Dermis microvascular lymphatic vessel endothelial cell (primary cell): ENCODE measurements at places on chromosomes 7 and 10.

GRCh38 chr10:35643151-35644049 is 1.3 kb upstream of the FZD8 start:
- peak; percentile 69 for DNase-seq

GRCh38 chr7:49670991-49671390 is 102.4 kb upstream of the VWC2 start:
- no peak for DNase-seq

DNA sequence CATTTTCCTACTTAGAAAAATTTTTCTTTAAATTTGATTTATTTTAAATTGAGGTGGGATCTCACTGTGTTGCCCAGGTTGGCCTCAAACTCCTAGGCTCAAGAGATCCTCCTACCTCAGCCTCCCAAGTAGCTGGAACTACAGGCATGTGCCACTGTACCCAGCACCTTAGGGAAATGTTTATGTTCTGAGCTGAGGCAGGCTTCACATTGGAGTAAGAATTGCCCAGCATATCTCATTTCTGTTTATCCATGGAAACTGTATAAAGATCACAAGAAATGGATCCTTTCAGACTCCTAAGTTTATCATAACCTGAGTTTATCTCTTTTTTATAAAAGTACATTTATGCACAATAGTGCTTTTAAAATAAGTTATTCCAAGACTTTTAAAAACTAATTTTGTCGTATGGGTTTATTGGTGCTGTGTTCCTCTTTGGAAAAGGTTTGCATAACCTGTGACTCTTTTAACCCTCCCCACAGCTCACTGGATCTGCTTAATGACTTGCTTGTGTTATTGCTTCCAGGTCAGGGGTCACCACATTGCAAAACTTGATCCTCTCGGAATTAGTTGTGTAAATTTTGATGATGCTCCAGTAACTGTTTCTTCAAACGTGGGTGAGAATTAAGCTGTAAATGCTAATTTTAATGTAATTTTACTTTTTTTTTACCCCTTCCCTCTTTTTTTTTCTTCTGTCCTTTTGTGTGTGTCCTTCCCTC is 40.7 kb downstream of the OGDH start:
- no peak for DNase-seq

- no peak for DNase-seq
Measured at GRCh38 chr7:17275749-17276671, 22.4 kb upstream of the AHR start.

DNA sequence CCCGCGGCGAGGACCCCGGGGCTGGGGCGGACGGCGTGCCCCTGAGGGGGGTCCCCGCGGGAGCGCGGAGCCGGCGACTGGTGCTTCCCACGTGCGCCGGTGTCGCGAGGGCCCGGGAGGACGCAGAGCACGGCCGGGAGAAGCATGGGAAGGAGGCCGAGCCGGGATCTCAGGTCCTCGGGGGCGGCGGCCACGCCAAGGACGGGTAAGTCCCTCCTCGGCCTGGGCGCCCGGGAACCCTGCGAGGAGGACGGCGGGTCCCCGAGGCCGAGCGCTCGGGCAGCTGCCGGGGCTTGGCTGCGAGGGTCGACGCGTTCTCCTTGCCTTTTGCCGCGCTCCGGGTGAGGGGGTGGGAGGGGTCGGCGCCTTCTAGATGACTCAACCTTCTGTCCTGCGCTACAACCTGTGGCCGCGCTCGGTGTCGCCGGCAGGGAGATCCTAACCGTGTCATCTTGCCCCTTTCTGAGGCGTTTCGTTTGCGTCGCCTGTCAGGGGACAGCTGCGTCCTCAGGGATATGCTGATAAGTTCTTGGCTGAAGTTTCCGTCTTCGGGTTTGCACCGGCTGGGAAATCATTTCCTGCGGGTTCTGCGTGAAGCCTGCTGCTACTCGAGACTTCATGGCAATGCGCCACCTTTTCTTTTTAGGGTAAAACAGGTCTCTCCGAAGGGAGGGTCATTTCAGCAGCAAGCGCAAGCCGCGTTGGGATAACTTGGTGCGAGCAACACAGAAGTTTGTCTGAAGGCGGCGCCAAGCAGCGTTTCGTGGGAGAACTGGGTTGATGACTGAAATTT is 529 bp downstream of the TASOR2 start:
- DNase-seq = peak; percentile 75
